Stimulated activated memory B cell treated with anti-CD40 and anti-IgM and Interleukin-4, amounts not matched to agents 10 μg/mL and 1 μg/mL and 100 μg/mL, for 72 hours (primary cell): ENCODE measurements at places on chromosomes 1 and 21.

GRCh38 chr1:45230537-45230936 lies 24.1 kb upstream of the ZSWIM5 start:
- ATAC-seq = no peak

- no peak for ATAC-seq
Observed at GRCh38 chr1:248834343-248834940, 3.6 kb upstream of the ZNF672 start.

GRCh38 chr1:25898223-25899015 lies 7.8 kb downstream of the STMN1 start:
- ATAC-seq = no peak

DNA sequence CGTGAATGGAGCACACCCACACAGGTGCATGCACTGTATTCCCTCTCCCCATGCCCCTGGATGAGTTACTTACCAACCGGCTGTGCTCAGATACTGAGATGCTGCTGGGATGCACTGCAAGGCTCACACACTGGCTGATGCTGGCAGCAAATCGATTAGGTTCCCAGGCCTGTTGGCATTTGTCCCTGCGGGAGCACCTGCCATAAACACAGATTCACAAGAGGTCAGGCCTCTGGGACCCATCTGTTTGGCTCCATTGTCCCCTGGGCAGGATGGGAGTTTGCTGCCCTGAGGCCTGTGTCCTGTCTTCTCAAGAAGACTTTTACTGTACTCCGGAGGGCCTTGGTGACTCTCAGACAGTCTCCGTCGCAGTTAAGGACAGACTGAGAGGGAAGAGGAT lies 145.4 kb downstream of the PLXNA2 start:
- no peak for ATAC-seq

GRCh38 chr1:89602871-89603404 lies 30.0 kb upstream of the LRRC8C start:
- ATAC-seq = no peak

- ATAC-seq = no peak
Observed at GRCh38 chr1:101291562-101292380, 55.0 kb downstream of the S1PR1 start.

- no peak for ATAC-seq
Observed at GRCh38 chr21:45291613-45292398, 4.1 kb upstream of the POFUT2 start.
